Naive thymus-derived CD8-positive, alpha-beta T cell (primary cell): ENCODE measurements at places on chromosomes 6 and 20. TPM values are rescaled to one million over a fixed set of nuclear protein-coding genes. Genes with fewer than 3 reads are reported as not detected.

DNA sequence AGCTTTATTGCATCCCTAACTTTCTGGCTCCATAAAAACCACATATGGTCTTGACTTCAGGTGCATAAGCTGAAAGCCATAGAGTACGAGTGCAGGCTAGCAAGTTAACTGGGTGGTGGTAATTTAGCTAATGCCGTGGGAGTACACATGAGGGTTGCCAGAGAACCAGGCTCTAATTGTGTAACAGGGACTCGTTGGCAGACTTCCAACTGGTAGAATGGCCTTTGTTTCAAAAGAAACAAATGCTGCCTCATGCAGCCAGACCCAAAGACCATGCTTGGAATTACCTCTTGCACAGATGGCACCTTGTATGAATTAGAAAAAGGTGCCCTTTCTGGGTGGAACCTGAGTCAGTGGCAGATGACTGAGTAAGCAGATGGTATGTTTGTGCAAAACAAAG lies 73.2 kb downstream of the LY86 start:
- no peak overlapping the region for H3K4me3 ChIP-seq
- H3K4me1 ChIP-seq, result peaks cover 18% of the 10 kb centered on the region
- no peaks in the 10 kb centered on the region for H3K36me3 ChIP-seq
- H3K27me3 ChIP-seq, result no peaks in the 10 kb centered on the region
- no peak overlapping the region for H3K27ac ChIP-seq
- DNase-seq, result no peak

GRCh38 chr6:50288881-50289280 lies 239.2 kb upstream of the DEFB112 start:
- no peak overlapping the region for H3K4me3 ChIP-seq
- H3K36me3 ChIP-seq, result no peaks in the 10 kb centered on the region
- H3K27me3 ChIP-seq, result no peaks in the 10 kb centered on the region
- no peaks in the 10 kb centered on the region for H3K4me1 ChIP-seq

Gene MAS1
- total RNA-seq, result not detected

GRCh38 chr20:1072258-1072657 lies 46.1 kb upstream of the PSMF1 start:
- H3K27me3 ChIP-seq, result peaks cover 4% of the 10 kb centered on the region
- no peaks in the 10 kb centered on the region for H3K4me1 ChIP-seq
- H3K36me3 ChIP-seq, result peaks cover 37% of the 10 kb centered on the region
- H3K27ac ChIP-seq, result no peak overlapping the region
- no peak overlapping the region for H3K4me3 ChIP-seq

Gene GPX5
- total RNA-seq, result not detected

GRCh38 chr6:14734416-14735340 lies 511.2 kb upstream of the JARID2 start:
- no peaks in the 10 kb centered on the region for H3K27me3 ChIP-seq
- peak overlapping the region; percentile 74 for H3K4me3 ChIP-seq
- peak overlapping the region; percentile 63 for H3K27ac ChIP-seq
- H3K4me1 ChIP-seq, result peaks cover 84% of the 10 kb centered on the region
- H3K36me3 ChIP-seq, result no peaks in the 10 kb centered on the region

GRCh38 chr6:89888871-89889270 lies 5.4 kb upstream of the GJA10 start:
- H3K27me3 ChIP-seq, result peaks cover 28% of the 10 kb centered on the region
- no peak overlapping the region for H3K27ac ChIP-seq
- DNase-seq, result no peak
- no peaks in the 10 kb centered on the region for H3K4me1 ChIP-seq
- H3K4me3 ChIP-seq, result no peak overlapping the region
- no peaks in the 10 kb centered on the region for H3K36me3 ChIP-seq

GRCh38 chr20:38791291-38791690 lies 14.2 kb upstream of the PPP1R16B start:
- DNase-seq, result no peak
- H3K4me3 ChIP-seq, result no peak overlapping the region
- no peak overlapping the region for H3K27ac ChIP-seq
- no peaks in the 10 kb centered on the region for H3K36me3 ChIP-seq
- no peaks in the 10 kb centered on the region for H3K27me3 ChIP-seq
- peaks cover 4% of the 10 kb centered on the region for H3K4me1 ChIP-seq

Gene HCRTR2
- not detected for total RNA-seq

Gene DEFB114
- total RNA-seq, result not detected

Gene PAX1
- total RNA-seq, result not detected

GRCh38 chr6:90086517-90086916 lies 192.2 kb downstream of the GJA10 start:
- H3K27me3 ChIP-seq, result no peaks in the 10 kb centered on the region
- peaks cover 20% of the 10 kb centered on the region for H3K4me1 ChIP-seq
- DNase-seq, result no peak

Gene SRMS
- total RNA-seq, result not detected

DNA sequence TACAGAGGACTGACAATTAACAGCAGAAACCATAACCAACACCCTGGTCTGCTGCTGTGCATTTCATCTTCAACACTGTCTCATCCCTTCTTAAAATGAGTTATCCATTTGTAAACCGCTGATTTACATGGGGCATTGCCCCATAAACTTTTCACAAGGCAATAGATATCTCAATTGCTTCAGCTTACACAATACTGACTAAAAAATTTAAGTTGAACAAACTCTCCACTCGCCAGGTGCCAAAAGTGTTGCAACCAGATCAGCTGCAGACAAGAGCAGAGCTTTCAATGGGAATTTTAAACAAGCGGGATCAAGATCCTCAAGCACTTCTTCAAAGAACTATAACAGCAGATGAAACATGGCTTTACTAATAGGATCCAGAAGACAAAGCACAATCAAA lies 183.0 kb downstream of the TASP1 start:
- no peak overlapping the region for H3K27ac ChIP-seq
- H3K27me3 ChIP-seq, result no peaks in the 10 kb centered on the region
- H3K4me3 ChIP-seq, result no peak overlapping the region
- peaks cover 3% of the 10 kb centered on the region for H3K4me1 ChIP-seq
- no peak for DNase-seq

GRCh38 chr20:38340693-38341092 lies 5.6 kb upstream of the LBP start:
- H3K4me1 ChIP-seq, result no peaks in the 10 kb centered on the region
- no peaks in the 10 kb centered on the region for H3K36me3 ChIP-seq
- H3K27ac ChIP-seq, result no peak overlapping the region
- H3K4me3 ChIP-seq, result no peak overlapping the region
- DNase-seq, result no peak
- peaks cover 18% of the 10 kb centered on the region for H3K27me3 ChIP-seq

Gene CPNE5
- total RNA-seq, result 0.57 TPM

GRCh38 chr6:4287811-4288244 lies 152.5 kb upstream of the ECI2 start:
- no peaks in the 10 kb centered on the region for H3K36me3 ChIP-seq
- no peak for DNase-seq
- peaks cover 15% of the 10 kb centered on the region for H3K27me3 ChIP-seq
- H3K4me3 ChIP-seq, result no peak overlapping the region
